ENCODE measurements at places on chromosomes 2 and 18.

- DNase-seq: no peak
Observed at GRCh38 chr2:224263571-224264043, 138.3 kb downstream of the FAM124B start.

DNA sequence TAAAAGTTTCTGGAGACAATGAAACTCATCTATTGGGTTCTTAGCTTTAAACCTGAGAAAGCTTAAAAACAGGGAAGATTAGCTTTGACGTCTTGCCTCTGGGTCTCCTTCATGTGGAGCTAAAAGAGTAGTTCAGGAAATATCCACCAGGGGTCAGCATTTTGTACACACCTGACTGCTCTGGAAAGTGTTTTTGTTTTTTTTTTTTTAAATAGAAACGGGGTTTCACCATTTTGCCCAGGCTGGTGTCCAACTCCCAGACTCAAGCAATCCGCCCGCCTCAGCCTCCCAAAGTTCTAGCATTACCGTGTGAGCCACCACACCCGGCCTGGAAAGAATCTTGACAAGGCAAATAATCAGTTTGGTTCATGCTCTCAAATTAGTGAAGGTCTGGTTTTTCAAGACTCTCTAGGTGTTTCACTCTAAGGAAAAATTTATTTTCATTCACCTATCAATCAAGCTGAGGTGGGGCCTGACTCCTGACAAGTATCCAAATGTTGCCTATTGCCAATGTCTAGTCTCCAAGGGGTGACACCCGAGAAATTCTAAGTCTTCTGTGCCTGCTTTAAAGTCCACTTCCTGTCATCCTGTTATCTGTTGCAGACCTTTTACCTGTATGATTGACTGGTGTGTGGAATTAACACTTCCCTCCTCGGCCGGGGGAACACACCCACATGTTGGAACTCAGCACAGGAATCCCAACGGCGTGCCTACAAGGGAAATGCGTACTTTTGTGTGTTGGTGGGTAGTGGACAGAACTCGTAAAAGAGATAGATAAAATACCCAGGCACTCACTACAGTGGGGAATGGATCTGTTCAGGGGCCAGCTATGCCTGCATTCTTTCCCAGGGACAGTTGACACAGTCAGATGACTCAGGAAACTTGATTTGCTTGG, 11.3 kb downstream of the IL1RN start:
- DNase-seq: peak; percentile 64

DNA sequence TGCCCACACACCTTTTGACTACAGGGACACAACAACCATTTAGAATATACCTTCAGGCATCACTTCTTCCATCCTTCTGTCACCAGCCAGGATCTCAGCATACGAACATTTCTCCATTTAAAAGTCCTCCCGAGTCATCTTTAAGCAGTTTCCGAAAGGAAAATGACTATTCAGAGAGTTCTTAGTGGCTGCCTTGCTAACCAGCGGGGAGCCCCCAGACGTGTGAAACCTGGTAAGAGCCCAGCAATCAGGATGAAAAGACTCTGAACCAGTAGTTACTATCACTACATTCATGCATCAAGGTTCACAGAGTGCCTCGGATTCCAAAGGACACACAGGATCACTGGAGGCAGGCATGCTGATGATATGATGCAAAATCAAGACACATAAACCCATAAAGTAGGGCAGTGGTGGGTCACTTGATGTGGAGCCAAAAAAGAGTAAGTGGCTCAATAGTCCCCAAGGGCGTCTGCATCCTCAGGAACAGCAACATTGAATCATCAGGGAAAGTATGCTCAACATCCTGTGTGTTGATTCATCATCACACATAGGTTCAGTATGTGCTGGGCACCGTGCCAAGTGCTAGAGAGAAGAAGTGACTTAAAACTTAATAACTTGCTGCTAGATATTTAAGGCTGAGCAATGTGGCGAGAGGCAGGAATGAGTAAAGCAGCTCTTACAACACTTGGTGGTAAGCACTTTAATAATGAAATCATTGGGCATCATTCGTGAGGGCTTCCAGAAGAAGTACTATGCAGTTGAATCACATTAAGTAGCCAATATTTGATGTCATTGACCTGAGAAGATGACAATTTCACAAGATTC, 4.4 kb downstream of the CCL20 start:
- peak; percentile 18 for DNase-seq

- DNase-seq: no peak
Observed at GRCh38 chr2:196544906-196545433, 94.5 kb upstream of the CCDC150 start.

DNA sequence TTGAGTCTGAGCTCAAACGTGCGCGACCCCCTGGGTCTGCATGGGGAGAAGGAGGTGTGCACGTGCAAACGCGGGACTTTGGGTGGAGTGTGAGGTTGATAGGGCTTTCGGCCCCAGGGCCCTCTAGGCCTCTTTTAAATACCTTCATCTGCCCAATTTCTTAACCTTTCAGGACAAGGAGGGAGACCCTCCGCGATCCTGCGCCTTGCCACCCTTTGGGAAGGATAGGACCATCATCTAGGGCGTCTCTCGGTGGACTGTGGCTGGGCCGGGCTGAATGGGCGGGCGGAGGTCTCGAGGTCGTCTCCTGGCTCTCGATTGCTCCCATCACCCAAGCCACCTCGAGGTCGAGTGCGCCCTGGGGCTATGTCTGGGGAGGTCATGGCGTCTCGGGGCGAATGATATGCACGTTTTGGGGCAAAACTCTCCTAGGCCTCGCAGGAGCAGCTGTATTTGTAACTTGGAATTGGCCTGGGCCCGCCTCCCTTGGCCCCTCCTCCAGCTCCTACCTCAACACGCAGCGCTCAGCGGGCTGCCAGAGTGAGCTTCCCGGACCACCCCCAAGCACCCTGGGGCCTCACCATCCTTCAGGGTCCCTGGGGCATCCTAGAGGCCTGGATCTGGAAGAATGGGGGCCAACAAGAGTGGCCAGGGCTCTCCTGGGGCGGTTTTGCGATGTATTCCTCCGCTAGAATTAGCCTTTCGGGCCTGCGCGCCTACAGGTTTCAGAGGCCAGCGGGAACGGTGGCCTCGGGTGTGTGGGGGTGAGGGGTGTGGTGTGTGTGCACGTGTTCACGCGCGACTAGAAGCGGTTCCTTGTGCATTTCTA, 8.7 kb upstream of the SIX3 start:
- DNase-seq: no peak

DNA sequence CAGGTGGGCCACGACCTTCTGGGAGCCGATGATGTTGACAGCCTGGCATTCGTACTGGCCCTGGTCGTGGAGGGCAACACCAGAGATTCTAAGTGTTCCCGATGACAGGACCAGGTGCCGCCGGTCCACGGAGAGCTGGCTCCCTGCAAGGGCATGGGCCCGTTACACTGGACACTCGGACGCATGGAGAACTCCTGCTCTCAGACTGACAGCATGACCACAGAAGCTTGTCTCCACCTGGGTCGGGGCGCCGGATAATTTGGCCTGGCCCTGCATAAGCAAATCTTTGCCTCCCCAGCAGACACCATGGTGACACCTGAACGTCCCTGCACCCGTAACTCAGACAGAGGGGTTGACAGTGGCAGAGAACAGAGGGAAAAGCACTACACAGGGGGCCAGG, 80.7 kb downstream of the PXDN start:
- no peak for DNase-seq

- no peak for DNase-seq
Observed at GRCh38 chr2:9359463-9359862, 63.9 kb downstream of the ITGB1BP1 start.

- DNase-seq: no peak
Observed at GRCh38 chr18:3499501-3499900, 49.5 kb downstream of the TGIF1 start.

- DNase-seq: no peak
Observed at GRCh38 chr2:232592772-232593395, 40.5 kb upstream of the EFHD1 start.

DNA sequence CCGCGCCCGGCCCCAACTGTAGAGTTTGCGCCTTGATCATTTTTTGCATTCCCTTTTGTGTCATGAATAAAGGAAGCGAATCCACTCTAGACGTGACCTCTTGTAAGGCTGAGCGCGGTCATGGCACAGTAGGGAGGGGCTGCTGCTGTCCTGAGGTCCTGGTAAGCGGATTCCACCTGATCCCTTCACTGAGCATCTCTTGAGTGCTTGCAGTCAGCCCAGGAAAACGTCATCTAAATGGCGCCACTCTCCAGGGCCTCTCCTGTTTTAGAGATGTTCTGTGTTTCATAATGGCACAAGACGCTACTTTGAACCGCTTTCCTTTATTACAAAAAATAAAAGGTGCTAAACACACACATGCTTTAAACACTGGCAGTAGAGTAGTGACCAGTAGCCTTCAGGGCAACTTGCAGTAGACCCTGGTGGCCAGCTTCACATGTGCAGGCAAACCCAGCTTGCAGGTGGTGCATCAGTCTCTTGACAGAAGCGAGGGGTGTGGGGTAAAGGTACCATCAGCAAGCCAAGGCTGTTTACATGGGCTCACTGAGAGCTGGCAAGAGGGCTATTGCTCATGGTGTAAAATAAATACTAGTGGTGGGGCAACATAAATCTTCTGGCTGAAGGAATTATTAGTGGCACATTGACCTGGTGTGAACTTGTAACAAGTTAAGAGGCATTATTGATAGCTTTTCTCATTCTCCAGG, 43.0 kb upstream of the ACKR3 start:
- no peak for DNase-seq

- no peak for DNase-seq
Observed at GRCh38 chr2:112714836-112715631, 5.8 kb upstream of the NT5DC4 start.

DNA sequence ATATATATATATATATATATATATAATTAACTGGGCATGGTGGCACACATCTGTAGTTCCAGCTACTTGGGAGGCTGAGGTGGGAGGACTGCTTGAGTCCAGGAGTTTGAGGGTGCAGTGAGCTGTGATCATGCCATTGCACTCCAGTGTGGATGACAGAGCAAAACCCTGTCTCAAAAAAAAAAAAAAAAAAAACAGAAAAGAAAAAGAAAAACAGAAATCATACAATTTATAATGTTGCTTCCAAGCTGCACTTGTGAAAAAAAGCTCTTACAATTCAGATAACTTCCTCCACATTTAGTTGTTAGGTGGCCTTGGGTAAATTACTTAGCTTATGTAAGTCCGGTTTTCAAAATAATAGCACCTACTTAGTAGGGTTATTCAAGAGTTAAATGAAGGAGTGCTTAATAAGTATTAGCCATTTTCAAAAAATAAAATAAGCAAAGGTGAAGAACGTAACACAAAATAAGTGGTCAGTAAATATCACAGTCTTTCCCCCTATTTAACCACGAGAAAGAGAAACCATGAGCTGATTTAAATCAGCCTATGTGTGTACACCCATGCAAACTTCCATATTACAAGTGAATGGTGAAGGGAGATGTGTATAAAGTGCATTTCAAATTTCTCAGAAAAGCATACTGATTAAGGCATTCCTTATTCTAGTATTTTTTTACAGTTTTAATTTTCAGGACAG, 2.3 kb downstream of the WIPF1 start:
- DNase-seq: no peak

GRCh38 chr2:11578081-11578948, 44.5 kb downstream of the GREB1 start:
- no peak for DNase-seq

- no peak for DNase-seq
Observed at GRCh38 chr2:112572005-112572404, 12.4 kb upstream of the CHCHD5 start.

- DNase-seq: no peak
Observed at GRCh38 chr2:223460209-223460608, 142.0 kb downstream of the SCG2 start.

- DNase-seq: no peak
Observed at GRCh38 chr2:20771299-20771698, 51.6 kb downstream of the LDAH start.

- peak; percentile 88 for DNase-seq
Observed at GRCh38 chr2:112053917-112054846, 887 bp upstream of the TMEM87B start.

GRCh38 chr2:24382363-24383073, 22.2 kb upstream of the ITSN2 start:
- DNase-seq: peak; percentile 77
